ENCODE measurements at places on chromosomes 1 and 21. TPM values are rescaled to one million over a fixed set of nuclear protein-coding genes. Genes with fewer than 3 reads are reported as not detected.

SH2D1B gene
- total RNA-seq, result not detected

TRIM45 gene
- total RNA-seq, result 2.5 TPM

JAM2 gene
- total RNA-seq, result 3.0 TPM

CHIT1 gene
- total RNA-seq, result not detected

ATP1A1 gene
- 141 TPM for total RNA-seq

FCRLA gene
- 2.1 TPM for total RNA-seq

PRKAA2 gene
- 2.5 TPM for total RNA-seq

OR2T33 gene
- total RNA-seq, result not detected

DCST1 gene
- not detected for total RNA-seq

Measured in epithelial cell of alveolus of lung (primary cell).